LoVo (cell line): ENCODE measurements at places on chromosomes 7 and 10.

DNA sequence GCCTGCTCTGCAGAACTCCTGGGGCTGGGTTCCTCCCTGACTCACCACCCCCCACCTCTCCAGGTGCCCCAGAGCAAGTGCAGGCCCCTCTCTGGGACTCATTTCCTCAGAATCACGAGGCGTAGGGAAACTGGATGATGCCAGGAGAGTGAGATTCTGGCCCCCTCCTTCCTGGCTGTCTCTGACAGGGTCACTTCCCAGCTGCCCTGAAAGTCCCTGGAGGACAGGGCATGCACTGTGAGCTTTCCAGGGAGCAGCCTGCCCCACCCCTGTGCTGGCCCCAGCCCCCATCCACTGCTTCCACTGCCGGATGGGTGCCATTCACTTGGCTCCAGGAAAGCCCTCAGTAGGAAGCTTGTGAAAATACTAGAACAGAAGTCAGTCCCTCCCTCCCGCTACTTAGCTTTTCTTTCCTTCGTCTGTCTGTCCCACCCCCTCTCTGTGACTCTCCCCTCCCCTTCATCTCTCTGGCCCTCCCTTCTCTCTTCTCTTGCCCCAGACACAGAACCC is 10.4 kb downstream of the TACR2 start:
- no peak for DNase-seq

- DNase-seq: peak; percentile 74
Measured at GRCh38 chr7:72493850-72494661, 81.9 kb upstream of the CALN1 start.

GRCh38 chr10:3321123-3321522 is 148.5 kb upstream of the PITRM1 start:
- DNase-seq: no peak

- DNase-seq: no peak
Measured at GRCh38 chr10:17146892-17147291, 17.3 kb upstream of the CUBN start.

- DNase-seq: no peak
Measured at GRCh38 chr7:129630341-129630740, 18.8 kb downstream of the NRF1 start.

GRCh38 chr7:139708541-139708940 is 69.3 kb downstream of the HIPK2 start:
- no peak for DNase-seq

GRCh38 chr10:132961420-132961786 is 19.0 kb upstream of the CFAP46 start:
- DNase-seq: no peak

DNA sequence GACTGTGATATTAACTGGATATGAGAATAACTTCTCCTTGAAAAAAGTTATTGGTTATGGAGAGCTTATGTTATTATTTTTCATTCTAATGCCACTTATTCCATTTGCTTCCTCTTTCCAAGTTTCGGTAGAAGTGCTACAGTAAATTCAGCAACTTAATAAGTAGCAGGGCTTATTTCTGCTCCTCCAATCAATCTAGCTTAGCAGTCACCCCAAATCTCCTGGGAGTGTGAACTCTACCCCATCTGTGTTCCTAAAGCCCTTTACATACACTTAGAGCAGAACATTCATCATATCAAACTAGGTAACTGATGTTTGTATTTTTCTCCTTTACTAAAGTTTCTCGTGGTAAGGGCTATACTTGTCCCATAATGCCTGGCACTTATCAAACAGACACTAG is 8.7 kb downstream of the ARL3 start:
- no peak for DNase-seq

DNA sequence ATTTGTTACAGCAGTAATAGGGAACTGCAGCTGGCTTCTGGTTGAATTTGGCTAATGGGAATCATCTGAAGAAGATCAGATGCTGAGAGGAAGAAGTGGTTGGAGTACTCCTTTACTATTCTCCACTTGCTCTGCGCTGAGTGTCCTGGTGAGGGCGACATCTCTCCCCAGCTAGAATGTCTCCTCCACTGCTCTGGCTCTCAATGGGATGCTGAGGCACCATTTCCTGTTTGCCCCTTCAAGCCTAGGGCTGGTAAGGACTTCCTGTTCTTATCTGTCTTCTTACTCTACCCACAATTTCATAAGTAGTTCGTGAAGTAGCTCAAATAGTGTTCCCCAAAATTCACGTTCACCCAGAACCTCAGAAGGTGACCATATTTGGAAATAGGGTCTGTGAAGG is 43.2 kb upstream of the TES start:
- no peak for DNase-seq

DNA sequence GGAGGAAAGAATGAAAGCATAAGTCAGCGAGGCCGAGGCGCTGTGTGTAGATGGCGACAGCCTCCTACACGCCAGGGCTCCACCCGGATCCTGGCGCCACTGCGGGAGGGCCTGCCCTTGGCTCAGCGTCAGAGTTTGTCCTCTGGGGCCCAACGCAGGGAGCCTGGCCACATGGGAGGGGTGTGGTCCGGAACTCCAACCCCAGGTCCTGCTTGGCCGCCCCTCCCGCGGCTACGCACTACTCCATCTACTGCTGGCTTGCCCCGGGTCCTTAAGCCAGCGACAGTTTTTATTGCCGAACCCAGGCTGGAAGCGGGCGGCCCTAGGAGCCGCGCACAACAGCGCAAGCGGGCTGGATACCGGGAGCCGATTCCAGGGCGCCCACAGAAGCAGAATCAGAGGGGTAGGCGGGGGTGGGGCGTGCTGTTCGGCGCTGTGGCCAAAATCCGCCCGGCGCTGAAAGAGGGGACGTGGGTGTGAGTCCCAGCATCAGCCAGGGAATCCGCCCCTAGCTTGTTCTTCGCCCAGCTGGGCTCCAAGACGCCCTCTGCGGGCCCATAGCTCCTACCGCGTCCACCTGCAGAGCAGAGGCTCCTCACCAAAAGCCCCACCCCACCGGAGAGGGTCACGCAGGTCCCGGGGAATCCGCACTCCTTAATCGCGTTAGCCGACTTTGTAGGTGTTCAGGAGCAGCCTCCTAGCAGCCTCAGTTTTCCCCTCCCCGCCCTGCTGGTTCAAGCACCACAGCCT is 4.5 kb downstream of the KAZALD1 start:
- DNase-seq: peak; percentile 91

GRCh38 chr10:14838582-14839304 is 637 bp downstream of the HSPA14 start:
- DNase-seq: no peak

GRCh38 chr10:103231047-103231551 is 14.6 kb upstream of the RPEL1 start:
- peak; percentile 68 for DNase-seq

DNA sequence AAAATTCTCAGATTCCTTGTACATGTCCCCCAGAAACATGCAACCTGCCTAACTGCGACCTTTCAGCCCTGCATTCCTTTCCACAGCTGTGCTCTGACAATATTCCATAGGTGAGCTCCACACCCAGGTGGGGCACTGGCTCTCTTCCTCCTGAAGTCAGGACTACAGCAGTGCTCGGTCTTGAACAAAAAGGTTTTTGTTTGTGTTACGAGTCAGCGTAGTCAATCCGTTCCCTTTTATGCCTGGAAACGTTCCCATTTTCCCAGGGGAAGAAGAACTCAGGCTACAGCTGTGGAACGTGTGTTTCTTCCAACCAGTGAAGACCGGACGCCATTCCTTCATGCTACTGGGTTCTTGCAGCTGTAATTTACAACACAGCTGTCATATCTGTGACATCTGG is 52.4 kb upstream of the PFKP start:
- no peak for DNase-seq

GRCh38 chr7:40232242-40232893 is 97.6 kb downstream of the SUGCT start:
- peak; percentile 77 for DNase-seq

DNA sequence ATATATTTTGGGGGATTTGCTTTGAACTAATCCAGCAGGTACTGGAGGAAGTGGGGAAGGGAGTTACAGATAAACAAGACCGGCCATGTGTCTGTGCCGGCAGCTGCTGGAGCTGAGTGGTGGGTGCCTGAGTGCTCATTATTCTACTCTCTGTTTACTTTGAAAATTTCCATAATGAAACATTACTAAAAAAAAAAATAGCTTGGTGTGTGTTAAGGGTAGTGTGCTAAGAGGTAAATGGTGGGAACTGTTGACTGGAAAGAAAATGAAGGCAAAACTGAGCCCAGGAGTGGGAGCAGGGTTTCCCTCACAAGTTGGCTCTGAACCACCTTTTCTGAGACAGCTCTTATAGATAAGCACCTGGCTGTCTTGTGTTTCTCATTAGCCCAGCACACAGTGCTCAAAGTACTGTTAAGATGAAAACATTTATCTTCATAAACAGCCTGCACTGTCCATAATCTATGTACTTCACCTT is 50.6 kb downstream of the PARD3 start:
- DNase-seq: no peak

DNA sequence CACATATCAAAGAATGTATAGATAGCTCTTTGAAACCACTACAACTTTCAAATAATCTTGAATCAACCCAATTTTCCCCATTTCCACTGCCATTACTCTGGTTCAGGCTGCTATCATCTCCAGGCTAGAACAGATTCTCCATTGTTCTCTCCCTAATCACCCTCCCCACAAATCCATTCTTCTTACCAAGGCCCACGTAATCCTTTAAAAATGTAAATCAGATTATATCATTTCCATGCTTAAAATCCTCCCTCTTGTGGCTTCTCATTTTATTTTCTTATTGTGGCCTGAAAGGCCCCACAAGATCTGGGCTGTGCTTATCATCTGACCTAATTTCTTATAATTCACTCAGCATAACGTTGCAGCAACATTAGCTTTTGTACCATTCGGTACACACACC is 3.0 kb upstream of the PON1 start:
- DNase-seq: no peak

- DNase-seq: no peak
Measured at GRCh38 chr10:131825960-131826650, 74.7 kb upstream of the PPP2R2D start.

DNA sequence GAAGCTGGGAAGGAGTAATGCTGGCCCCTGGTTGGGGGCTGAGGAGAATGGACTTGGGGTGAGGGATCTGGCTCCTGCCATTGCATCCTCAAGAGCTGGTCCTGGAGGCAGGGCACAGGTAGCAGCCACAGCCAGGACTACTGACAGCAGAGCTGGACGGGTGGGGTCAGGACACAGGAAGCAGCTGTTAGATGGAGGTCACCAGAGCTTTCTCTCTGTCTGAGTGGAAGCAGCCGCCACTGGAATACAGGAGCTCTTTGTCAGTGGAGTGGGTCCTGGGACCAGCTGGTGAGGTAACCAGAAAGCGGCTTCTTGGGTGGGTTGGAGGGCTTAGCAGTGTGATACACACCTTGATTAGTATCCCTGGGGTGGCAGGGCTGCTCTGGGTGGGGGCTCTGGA is 58.1 kb upstream of the AQP1 start:
- no peak for DNase-seq

DNA sequence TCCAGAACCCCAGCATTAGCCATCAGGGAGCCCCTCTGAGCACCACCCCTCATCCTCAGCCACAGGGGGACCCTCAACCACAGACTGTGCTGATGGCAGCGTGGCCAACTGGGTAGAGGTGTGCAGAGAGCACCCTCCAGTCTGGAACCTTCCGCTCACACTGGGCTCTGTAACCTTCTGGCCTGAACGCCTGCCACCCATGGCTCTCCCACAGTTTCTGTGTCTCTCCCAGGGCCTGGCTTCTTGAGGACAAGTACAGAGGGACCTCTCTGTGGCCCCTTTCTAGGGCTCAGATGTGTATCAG is 503.0 kb upstream of the MGMT start:
- no peak for DNase-seq

DNA sequence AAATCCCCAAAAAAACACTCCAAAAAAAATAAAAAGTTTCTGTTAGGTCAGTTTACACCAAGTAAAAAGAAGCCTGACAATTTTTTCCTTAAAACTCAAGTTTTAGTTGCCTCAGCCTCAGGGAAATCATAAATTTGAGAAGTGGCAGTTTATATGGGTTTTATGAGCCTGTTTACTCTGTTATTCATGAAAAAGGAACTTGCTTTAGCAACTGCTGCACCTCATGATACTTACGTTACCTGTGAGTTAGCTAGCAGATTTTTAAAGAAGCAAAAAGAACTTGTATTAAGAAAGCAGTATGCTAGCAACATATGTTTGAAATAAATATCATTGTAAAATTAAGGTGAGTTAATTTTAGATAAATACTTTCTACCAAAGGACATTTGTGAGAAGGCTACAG is 1264.5 kb upstream of the PHF14 start:
- DNase-seq: peak; percentile 25

GRCh38 chr7:80634505-80634904 is 3.9 kb upstream of the CD36 start:
- no peak for DNase-seq

DNA sequence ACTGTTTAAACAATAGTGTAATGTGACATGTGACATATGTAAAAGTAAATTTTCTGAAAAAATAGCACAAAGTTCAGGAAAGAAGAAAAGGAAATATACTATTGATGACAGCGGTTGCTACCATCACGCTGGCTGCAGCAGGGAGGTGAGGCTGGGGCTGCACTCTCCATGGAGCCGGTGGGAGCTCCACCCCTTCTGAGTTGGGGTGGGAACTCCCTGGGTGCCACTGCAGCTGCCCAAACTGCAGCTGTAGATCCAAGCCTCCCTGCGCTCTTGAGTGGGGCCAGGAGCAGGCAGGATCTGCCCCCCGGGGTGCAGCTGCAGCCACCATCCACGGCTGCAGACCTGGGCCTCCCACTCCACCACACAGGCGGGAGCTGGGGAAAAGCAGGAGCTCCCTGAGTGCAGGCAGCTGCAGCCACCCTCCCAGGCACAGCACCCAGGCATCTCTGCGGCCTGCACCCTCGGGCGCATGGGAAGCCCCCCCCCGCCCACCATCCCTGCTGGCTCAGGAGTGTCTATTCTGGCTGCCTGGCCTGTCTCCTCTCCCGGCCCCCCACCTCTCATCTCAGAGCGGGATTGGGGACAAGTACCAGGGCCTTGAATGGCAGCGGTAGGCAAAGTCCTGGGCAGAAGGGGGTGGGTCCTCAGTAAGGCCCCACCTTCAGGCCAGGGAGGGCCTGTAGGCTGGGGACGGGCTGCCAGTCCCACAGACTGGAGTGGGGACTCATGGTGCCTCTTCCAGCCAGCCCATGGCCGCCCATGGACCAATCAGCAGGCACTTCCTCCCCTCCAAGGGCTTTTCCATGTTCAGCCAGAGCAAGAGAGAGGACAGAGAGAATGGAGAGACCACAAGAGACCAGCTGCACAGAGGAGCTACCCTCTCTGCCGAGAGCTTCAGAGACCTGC is 50.1 kb downstream of the TNS3 start:
- DNase-seq: no peak

DNA sequence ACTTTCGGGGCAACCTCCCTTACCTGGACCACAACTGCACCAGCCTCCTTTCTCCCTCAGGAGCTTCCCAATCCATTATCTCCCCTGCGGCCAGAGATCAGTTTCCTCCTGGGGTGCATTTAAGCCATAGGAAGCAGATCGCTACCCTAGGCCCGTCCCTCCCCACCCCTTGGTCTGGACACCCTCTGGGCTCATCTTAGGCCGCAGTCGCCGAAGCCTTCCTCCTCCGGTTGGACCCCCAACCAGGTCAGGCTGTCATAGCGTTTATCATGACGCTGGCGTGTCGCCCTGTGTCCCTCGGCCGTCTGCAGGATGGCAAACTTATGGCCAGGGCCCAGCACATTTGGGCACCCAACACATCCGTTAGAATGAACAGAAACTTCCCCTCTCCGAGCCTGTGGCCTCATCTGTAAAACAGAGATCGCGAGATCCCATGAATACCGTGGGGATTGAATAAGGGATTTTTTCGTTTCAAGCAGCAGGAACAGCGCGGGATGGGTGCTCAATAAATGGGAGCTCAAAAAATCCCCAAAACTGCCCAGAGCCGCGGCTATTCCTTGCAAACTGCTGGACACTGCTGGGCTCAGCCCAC is 669 bp upstream of the AP5Z1 start:
- peak; percentile 63 for DNase-seq
